Upper lobe of right lung (tissue), 1 donor: ENCODE measurements at places on chromosomes 4 and X. TPM values are rescaled to one million over a fixed set of nuclear protein-coding genes. Genes with fewer than 3 reads are reported as not detected.

Gene SRPX2
- 39.1 TPM for total RNA-seq

Gene PPP1R3F
- 6.0 TPM for total RNA-seq

GRCh38 chr4:31791666-31792065 is 1071.5 kb downstream of the PCDH7 start:
- DNase-seq = no peak

- DNase-seq = no peak
Observed at GRCh38 chr4:157888281-157888680, 284.5 kb downstream of the GASK1B start.

DNA sequence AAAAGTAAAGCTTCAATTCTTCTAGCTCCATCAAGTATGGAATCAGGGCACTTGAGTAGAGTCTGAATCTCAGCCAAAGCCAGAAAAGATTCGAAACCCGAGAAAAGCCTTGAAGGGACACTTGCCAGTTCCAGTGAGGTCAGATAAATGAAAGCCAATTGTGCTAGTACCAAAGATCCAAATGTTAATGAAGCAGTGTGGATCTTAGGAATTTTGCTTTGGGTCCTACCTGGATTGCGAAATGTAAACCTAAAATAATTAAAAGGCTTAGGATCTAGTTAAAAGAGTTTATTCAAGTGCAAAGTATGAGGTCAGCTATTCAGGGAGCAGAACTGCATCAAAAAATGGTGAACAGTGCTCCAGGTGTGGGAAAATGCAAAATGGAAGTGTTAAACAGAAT is 552.6 kb downstream of the NAP1L3 start:
- DNase-seq = no peak

GRCh38 chr4:66284991-66285451 is 614.7 kb upstream of the EPHA5 start:
- peak; percentile 27 for DNase-seq

GRCh38 chrX:43813898-43814297 is 68.4 kb downstream of the MAOB start:
- no peak for DNase-seq

Gene RNF150
- total RNA-seq = 2.4 TPM

Gene VEGFC
- total RNA-seq = 19.0 TPM

DNA sequence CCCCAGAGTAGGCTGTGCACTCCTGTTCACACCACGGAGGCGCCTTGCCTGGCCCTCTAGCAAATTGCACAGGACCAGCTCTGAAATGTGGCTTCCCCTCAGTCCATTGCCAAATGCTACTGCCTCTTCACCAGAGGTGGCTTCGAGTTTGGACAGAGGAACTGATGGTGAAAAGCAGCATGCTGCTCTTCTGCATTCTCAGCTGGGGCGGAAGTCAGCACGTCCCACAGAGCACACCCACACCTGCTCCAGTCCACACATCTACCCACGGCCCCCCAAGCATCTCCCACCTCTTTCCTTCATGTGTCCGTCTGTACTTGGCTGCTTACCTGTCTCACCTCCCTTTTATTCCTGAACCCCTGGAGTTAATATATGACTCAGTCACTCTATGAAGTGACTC is 43.5 kb downstream of the LRP2BP start:
- DNase-seq = no peak

Gene CPEB2
- total RNA-seq = 25.6 TPM

DNA sequence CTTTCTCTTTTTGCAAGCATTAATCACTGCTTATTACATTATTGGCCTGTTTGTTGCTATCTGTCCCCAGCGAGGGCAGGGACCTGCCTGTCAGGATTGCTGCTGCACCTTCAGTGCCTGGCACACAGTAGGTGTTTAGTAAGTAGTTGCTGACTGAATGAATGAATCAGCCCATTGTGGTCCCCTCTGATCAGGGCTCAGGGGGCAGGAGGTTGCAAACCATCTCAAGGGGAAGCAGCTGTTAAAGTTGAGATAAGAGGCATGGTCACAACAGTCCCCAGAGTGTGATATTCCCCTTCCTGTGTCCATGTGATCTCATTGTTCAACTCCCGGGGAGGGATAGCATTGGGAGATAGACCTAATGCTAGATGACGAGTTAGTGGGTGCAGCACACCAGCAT is 85.4 kb downstream of the WFS1 start:
- DNase-seq = no peak
